ENCODE measurements at places on chromosomes 7 and 10.

- DNase-seq, result no peak
These were observed 70.0 kb upstream of the PAPSS2 start for GRCh38 chr10:87589645-87590051.

- DNase-seq, result no peak
These were observed 91.7 kb downstream of the CYP26A1 start for GRCh38 chr10:93165367-93165766.

GRCh38 chr7:132683896-132684690 is 107.8 kb upstream of the PLXNA4 start:
- DNase-seq, result no peak

GRCh38 chr7:41294556-41295454 is 408.1 kb downstream of the INHBA start:
- no peak for DNase-seq

DNA sequence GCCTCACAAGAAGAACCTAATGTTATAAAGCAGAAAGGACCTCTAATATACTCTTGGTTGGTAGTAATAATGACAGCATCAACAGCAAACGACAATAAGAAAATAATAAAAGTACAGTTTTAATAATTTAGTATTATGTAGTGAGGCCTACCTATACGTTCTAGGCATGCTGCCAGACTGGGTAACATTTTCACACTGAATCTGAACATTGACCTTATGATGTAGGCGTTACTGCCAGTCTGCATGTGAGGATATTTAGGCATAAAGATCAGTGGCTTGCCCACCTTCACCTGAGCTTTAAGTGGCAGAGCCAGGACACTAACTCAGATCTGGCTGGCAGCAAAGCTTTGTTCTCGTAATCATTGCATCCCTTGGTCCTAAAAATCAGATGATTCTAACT is 2.5 kb downstream of the FGL2 start:
- DNase-seq, result no peak

- no peak for DNase-seq
These were observed 1198.6 kb downstream of the GATA3 start for GRCh38 chr10:9253121-9253520.

GRCh38 chr7:100580466-100581283 is 5.3 kb downstream of the LRCH4 start:
- DNase-seq, result no peak

GRCh38 chr10:24891823-24892222 is 60.6 kb downstream of the PRTFDC1 start:
- DNase-seq, result no peak

- DNase-seq, result no peak
These were observed 71.7 kb downstream of the RBAK start for GRCh38 chr7:5117095-5117970.

GRCh38 chr10:104492329-104492940 is 138.8 kb downstream of the CFAP58 start:
- no peak for DNase-seq

GRCh38 chr7:156194813-156195212 is 382.6 kb upstream of the SHH start:
- DNase-seq, result no peak

- DNase-seq, result no peak
These were observed 1.2 kb downstream of the PTEN start for GRCh38 chr10:87864496-87865059.

GRCh38 chr10:70283445-70284399 is at the start of gene NPFFR1:
Gene NPFFR1, minus strand, starts transcription at chr10:70284004. Its CDS starts 328 bp downstream, at chr10:70283676.
- no peak for DNase-seq

GRCh38 chr7:24715661-24716479 is 41.4 kb downstream of the GSDME start:
- no peak for DNase-seq

GRCh38 chr7:148772297-148773089 is 73.8 kb downstream of the CUL1 start:
- no peak for DNase-seq

Data from activated CD4-positive, CD25-positive, alpha-beta regulatory T cell (primary cell).